NCI-H187 treated with DMSO at 0.1 percent for 48 hours (cell line): ENCODE measurements at places on chromosomes 1 and 21.

- DNase-seq: no peak
Measured at GRCh38 chr1:15185617-15186016, 32.1 kb downstream of the TMEM51 start.

DNA sequence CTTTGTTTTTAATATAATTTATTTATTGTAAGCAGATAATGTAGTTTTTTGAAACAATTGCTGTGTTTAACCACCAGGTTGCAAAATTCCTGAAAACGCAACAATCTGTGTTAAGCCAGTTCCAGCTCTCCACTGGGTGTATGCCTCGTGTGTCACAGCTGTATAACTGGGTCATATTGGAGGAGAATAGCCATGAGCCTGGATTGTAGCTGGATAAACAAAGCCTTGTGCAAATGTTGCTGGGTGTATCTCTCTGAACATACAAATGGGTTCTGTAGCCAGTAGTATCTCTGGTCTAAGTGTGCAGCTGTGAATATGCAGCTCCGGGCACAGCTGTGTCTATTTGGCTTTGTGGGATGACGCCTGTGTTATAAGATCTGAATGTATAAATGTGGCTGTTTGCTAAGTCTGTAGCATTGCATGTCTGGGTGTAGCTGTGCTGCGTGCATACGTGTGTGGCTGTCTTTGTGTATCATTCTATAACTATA, 2.8 kb downstream of the TCEA3 start:
- DNase-seq: no peak

- peak; percentile 5 for DNase-seq
Measured at GRCh38 chr1:247078258-247079140, at the start of gene ZNF670. ZNF670 (minus strand) TSS chr1:247078811; CDS start chr1:247078596, 215 bp downstream.

- no peak for DNase-seq
Measured at GRCh38 chr1:172172352-172172831, 248.1 kb upstream of the C1orf105 start.

GRCh38 chr21:40936771-40937261, 89.9 kb upstream of the DSCAM start:
- DNase-seq: no peak

DNA sequence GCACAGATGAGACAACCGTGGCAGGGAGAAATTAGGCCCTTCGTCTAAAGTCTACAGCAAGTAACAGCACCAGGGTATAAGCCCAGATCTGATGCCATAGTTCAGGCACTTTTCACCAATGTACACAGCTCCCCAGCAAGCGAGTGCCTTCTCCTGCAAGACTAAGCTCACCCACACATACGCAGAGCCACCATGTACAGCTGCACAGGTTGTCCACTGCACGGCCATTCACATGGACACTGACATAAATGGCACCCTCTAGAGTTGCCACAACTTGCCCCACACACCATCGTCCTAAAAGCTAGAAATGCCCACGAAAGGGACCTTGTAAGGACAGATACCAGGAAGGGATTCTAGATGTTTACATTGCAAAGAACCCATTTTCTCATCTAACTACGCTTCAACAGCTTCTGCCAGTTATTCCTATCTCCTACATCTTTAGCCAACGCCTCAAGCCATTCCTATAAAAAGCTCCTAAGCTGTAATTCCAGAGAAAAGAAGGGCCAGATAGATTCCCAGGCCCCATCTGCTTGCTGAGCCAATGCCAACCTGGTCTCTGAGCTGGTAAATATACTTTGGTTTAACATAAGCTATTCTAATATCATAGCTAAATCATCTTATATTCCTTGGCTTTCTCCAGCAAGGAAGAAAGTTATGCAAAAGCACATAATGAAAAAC, 174.0 kb upstream of the KAZN start:
- no peak for DNase-seq

DNA sequence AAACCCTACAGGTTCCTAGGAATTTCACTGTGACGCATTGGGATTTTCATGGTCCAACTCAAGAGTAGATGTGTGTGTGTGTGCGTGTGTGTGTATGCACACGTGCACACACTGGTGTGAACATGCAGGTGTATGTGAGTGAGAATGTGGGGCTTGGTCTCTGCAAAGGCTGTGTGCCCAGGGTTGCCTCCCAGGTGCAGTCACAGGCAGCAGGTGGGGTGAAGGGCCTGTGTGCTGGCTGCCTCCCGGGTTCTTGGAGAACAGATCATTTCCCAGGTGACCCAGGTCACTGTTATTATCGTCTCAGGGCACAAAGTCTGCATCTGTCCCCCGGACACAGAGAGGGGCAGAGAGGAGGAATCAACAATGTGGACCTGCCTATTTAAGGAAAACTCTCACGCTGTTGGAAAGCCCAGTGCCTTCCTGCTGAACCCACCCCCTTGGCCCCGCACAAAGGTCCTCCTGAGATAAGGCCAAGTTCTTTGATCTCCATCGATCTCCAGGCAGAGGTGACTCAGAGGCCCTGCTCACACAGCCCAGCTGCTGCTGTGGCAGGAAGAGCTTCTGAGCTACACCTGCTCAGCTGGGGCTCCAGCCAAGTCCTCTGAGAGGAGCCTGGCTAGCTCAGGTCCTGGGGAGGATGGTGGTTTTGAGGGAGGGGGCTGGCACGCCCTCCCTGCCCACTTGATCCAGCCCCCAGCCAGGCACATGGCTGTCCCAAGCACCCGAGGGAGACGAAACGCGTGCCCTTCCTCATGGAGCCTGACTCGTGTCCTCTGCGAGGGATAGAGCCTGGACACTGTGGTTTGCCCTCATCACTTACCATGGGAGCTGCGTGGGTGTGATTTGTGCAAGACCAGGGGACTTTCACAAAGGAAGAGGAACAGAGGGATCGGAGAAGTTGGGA, 134.0 kb upstream of the ARHGEF16 start:
- DNase-seq: no peak

GRCh38 chr1:8238141-8239038, 79.5 kb upstream of the SLC45A1 start:
- no peak for DNase-seq

- no peak for DNase-seq
Measured at GRCh38 chr1:5479876-5480646, 512.2 kb downstream of the NPHP4 start.

DNA sequence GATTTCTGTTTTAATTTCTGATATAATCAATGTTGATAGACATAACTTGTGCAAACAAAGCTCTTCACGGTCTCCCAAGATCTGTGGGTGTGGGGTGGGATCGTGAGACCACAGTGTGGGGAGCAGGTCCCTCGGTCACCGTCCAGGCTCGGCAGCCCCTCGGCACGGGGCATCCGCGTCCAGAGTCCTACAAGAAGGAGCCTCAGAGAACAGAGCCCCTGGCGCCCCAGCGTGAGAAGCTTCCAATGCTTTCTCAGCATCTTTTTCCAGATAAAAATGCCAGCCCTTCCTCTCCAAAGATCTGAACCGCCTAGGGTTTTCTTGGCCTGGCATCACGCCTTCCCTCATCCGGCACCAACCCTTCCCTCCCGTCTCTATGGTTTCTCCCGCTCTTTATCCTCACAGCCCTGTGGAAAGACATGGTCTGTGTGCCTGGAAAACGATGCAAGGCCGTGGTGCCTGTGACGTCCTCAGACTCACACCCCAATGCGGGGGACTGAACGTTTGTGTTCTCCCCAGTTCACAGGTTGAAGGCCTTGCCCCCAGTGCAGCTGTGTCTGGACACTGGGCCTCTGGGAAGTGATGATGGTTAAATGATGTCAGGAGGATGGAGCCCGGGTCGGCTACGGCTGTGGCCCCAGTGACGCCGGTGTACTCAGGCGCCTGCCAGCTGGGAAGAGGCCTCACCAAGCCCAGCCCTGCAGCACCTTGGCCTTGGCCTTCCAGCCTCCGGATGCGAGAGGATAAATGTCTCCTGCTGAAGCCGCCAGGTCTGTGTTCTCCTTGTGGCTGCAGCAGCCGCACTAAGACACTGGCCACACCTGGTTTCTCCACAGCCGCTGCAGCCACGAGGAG, 45.9 kb upstream of the COL6A2 start:
- no peak for DNase-seq

DNA sequence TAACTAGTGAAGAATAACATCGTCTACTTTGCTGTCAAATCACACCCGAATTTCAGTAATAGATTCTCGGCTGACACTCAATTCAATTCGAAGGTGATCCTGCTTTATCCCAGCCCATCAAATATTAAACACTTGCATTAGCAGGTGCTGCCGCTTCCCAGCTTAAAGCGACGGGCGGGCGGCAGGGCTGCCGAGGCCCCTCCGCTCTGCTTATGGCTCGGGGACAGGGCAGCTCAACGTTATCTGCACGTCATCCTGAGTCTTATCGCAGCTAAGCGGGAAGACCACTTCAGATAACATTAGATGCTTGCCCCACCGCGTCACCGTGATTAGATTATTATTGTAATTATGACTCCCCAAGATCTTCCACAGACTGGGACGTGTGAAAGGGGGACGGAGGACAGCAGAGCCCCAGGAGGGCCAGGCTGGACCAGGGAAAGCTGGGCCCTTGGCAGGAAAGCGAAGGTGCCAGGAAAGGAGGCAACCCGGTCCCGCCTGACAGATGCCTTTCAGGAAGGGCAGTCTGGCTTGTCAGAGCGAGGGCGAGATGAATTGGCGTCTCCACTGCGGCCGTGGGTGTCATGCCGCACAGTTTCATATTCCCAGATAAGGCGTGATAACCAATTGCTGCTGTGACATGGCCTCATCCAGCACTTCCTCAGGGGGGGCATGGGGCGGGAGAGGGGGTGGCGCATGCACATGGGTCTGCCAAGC, 37.0 kb downstream of the DMAP1 start:
- DNase-seq: no peak

DNA sequence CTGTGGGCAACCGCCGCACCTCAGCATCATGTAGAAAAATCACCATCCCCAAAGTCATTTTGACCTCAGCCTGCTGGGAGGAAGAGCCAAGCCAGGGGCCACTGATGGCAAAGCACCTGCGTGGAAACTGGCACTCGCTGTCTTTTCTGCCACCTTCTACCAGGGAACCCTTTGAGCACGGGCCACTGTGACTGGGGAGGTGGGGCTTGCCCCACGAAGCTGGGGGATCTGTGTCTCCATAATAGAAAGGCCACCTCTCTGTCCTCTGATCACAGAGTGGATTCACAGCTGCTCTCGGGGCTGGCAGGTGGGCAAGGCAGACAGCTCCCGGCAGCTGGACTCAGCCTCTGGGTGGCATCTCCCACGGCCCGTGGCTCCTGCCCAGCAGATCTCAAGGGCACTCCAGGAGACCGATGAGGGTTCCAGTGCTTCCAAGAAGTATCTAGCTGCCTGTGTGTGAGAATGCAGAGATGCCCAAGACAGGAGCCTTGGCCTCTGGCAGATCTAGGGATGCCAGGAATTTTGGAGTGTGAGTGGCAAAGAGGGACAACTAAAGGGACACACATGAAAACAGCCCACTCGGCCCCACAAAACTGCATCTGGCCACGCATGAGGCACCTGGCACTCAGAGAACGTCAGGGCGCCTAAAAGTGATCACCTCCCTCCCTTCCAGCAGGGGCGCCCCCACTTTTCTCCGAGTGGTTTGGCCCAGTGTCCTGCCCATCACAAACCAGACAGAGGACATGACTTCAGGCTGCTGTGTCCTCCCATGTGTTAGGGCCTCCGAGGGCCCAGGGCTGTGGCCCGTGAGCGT, 102.6 kb downstream of the PDE9A start:
- DNase-seq: no peak

DNA sequence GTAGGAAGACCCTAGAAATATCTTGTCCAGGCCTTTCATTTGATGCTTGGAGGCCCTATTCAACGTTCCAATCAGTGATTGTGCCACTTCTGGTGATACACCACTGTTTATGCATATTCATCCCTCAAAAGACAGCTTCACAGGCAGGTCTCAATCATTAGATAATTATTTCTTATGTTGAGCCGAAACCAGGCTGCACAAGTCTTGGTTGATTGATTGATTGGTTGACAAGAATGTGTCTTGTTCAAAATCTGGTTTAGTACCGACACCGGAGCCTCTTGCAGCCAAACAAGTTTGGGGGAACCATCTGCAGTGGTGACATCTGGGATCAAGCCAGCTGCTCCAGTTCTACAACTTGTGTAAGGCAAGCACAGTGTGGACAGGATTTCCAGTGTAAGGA, 20.1 kb downstream of the C8A start:
- DNase-seq: no peak

- DNase-seq: no peak
Measured at GRCh38 chr1:44405031-44405797, at the start of gene RNF220. RNF220 (plus strand) TSS chr1:44405255.
